NCI-H1092 (cell line): ENCODE measurements at places on chromosomes 2 and 18.

DNA sequence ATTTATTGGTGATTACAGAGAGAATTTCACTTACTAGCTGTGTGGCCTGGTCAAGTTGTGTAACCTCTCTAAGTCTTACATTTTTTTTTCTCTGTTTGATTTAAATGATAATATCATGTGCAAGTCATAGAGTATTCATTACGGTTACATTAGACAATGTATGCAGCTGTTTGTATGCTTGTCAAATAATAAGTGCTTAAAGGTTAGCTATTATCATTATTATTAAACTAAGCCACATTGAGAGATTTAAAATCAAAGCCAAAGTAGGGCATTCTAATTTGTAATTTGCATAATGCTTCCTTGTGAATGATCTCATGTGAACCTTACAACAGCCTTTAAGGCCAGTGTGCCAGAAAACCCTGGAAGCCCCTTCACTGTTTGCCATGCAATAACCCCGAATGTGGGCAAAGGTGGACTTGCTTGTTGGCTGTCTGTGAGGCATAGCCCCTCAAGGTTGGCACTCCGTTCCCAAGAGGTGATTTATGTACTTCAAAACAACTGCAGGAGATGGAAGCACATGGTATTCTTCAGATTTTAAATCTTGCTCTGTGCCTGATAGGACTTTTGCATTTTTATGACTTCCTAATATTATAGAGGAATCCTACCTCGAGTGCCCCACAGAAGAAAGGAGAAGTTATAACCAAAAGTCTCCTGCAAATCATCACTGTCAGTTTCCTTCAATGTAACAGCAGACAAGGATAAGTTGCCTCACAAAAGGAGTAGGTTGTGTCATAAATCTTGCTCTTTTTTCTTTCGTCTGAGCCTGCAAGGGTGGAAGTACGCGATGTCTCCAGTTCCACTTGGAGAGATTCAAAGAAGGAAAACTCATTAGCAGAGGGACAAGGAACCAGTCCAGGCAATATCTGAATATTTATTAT, 272.0 kb downstream of the TGIF1 start:
- DNase-seq: no peak

GRCh38 chr2:222959358-222959757, 92.6 kb upstream of the KCNE4 start:
- no peak for DNase-seq

DNA sequence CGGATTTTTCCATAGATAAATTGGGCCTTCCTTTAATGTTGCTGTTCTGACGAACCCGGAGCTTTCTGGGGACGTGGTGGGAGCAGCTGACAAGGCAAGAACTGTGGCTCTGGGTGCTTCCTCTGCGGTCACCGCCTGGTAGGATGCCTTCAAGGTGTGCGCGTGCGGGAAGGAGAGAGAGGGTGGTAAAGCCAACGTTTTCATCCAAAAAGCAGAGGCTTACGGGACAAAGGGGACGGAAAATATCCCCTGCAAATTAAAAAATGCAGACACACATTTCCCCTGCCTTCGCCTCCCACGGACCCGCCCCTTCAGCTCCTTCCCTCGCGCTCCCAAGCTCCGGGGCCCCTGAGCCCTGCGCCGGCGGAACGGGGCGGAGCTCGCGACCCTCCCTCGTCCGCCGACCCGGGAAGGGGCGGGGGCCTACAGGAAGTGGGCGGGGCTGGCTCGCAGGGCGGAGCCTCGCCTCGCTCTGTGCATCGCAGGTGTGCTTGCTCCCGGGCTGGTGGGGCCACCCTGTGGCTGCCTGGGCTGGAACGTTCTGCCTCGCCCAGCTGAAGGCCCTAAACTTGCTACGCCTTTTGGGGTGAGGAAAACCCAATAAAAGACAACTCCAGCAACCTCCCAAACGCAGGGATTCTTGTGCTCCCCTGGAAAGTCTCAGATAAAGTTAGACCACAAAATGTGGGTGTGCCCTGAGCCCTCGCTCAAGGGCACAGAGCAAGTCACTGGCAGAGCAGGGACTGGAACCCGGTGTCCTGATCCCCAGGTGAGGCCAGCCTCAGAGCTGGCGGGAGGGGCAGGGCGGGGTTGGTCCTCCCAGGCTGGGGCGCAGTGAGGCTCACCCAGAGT, 25.4 kb upstream of the SLC66A3 start:
- DNase-seq: no peak

- no peak for DNase-seq
Measured at GRCh38 chr2:223474893-223475292, 127.3 kb downstream of the SCG2 start.

DNA sequence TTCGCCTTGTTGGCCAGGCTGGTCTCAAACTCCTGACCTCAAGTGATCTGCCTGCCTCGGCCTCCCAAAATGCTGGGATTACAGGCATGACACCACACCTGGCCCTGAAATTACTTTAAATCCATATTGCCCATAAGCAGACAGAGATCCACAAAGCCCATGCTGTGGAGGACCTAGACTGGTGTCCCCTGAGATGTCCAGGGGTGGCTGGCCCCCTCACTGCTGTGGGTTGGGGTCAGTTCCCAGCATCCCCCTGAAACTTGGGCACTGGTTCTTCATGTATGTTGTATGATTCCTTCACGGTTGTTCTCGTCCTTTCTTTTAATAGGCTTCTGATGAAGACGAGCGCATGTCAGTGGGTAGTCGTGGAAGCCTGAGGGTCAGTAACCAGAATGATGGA, 78.1 kb upstream of the RBM44 start:
- no peak for DNase-seq

GRCh38 chr2:215771241-215771640, 242.1 kb downstream of the MREG start:
- DNase-seq: no peak

DNA sequence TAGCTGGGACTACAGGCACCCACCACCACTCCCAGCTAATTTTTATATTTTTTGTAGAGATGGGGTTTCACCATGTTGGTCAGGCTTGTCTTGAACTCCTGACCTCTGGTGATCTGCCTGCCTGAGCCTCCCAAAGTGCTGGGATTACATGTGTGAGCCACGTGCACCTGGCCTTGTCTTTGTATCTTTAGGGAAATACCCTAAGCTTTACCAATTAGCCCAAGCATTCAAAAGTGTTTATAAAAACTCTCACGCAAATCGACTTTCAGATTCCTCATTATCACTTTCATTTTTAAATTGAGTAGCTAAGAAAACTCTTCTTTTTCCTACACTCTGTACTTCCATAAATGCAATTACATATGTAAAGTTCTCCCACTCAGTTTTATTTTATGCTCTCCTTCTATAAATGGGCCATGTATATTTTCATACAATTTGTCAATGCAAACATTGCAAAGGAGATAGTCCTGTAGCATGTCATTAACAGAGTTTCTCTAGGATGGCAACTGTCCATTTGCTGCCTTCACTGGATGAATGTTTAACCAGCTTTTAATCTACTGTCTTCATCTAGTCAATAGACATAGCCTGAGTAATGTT, 326.2 kb upstream of the LRATD1 start:
- DNase-seq: no peak
